DMS79 treated with DMSO at 0.1 percent for 48 hours (cell line): ENCODE measurements at places on chromosomes 1 and 21.

DNA sequence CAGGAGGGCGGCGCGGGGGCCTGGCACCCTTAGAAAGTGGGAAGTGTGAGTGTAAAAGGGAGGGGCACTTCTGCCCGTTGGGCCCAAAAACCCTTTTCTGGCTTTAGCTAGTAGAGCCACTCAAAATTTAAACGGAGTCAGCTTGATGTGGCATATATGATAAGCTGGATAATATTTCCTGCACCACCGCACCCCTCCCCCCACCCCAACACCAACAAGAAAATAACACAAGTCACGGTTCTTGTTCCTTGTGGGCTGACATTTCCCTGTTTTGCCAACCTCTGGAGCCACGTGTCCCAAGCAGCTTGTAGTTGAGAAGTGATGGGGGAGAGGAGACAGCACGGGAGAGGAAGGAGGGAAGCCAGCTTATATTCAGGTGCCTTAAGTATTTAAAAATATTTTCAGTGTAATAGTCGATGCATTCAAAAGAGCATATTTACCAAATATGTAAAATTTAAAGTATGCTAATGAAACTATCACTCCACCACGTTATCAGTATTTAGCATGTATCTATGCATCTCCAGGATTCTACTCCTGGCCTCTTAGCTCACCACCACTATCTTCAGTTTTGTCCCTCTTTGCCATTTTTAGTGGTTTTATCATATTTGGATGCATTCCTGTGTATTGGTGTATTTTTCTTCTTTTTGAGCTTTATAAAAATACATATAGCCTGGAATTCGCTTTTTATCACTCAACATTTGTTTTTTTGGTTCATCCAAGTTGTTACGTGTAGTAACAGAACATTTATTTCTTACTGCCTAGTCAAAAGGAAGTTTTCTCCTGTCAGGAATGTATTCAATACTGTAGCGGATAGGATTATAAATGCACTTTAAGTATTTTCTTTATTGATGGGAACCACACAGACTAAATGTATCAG is 773 bp upstream of the DDX59 start:
- DNase-seq = peak; percentile 64

DNA sequence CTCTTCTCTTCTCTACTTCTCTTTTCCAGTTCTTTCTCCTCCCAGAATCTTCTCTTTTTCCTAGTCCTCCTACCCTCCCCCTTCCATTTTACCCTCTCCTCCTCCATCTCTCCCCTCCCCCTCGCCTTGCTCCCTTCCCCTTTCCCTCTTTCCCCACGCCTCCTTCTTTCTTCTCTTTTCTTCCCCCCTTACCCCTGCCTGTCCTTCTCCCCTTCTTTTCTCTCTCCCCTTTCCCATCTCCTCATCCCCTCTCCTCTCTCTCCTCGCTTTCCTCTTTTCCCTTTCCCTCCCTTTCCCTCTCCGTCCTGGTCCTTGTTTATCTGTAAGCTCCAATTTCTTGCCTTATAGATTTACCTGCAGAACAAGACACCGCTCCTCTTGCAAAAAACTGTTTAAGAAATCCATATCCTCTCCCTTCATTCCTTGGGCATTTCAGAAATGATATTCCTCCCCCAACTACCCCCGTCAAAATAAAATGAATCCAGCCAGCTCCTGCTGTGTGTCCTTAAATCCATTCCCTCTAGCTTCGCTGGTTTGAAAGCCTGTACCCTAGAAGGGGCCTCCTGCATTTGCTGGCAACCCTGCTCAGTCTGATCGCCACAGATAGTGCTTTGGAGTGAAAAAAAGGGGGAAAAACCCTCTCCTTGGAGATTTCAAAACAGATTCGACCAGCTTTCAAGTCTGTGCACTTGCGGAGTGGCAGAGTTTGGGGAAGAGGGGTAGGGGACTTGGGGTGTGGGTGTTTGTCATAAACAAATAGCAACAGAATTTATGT is 89.4 kb downstream of the PAPPA2 start:
- DNase-seq = no peak

DNA sequence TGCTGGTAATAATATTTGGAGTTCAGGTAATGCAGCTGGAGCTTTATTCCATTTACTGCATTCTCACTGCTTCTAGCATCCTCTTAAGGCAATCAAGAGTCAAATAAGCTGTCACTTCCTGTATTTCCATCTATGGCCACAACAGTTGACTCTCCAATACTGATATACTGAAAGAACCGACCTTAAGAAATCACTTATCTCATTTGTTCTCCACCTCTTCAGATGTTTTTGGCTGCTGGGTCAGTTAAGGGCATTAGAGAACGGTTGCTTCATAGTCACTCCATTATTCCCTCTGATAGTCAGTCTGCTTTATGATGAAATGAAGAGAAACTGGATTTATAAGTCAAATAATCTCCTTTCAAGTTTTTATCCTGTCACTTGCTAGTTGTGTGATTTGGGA is 14.2 kb upstream of the RGS4 start:
- DNase-seq = peak; percentile 12

DNA sequence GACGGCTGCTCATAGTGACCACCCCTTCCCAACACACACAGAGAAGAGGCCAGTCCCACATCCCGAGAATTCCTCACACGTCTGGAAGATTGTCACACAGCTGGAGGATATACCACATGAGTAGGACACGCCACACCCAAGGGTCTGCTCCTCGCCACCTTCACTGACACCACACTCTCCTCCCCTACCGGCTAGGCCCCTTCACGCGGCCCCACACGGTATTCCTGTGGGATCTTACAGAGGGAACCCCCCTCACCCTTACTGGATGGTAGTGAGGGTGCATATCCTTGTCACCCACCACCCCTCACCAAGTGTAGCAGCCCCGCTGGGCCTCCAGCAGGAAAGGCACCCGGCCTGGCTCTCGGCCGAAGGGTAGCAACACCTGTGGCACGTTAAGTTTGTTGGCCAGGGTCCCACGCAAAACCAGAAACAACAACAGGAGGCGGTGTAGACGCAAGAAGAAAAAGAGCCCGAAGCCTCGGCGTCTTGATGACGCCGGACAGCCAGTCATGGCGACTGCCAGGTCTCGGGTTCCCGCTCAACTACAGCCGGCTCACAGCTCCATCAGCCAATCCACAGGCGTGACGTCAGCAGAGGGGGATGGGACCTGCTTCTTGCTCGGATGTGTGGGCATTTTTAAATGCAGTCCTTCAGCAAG is at the start of gene NUP210L:
Gene NUP210L, minus strand, starts transcription at position 540 of the 658 bp plus-strand sequence.
- DNase-seq = no peak

GRCh38 chr21:34700605-34701004 is 31.8 kb downstream of the CLIC6 start:
- DNase-seq = no peak

DNA sequence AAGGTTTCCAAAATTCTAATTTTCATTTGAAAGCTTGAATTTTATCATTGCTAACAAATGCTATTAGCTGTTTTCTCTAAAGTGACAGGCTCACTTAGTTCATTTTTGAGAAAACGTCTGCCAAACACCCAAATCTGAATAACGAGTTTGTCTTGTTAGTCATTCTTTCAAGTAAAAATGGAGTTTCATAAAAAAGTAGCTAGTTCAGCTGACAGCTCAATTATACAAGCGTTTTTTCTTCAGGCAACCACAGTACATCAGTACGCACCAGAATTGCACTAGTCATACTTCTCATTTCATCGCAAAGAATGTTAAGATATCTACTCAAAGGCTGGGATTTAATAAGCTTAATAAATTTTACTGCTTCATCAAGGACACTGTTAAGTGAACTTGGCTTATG is 72.3 kb upstream of the SLFNL1 start:
- DNase-seq = no peak

GRCh38 chr21:46661642-46662366 is 26.3 kb downstream of the PRMT2 start:
- no peak for DNase-seq

- no peak for DNase-seq
Observed at GRCh38 chr1:37399205-37399604, 75.2 kb upstream of the ZC3H12A start.

GRCh38 chr21:46661211-46661625 is 25.7 kb downstream of the PRMT2 start:
- no peak for DNase-seq

DNA sequence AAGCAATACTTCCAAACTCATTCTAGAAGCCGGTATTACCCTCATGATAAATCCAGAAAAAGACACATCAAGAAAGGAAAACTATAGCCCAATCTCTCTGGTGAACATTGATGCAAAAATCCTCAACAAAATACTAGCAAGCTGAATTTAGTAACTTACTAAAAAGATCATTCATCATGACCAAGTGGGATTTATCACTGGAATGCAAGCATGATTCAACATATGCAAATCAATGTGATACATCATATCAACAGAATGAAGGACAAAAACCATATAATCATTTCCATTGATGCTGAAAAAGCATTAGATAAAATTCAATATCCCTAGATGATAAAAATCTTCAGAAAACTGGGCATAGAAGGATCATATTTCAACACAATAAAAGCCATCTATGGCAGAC is 402.9 kb downstream of the TGFB2 start:
- DNase-seq = no peak

DNA sequence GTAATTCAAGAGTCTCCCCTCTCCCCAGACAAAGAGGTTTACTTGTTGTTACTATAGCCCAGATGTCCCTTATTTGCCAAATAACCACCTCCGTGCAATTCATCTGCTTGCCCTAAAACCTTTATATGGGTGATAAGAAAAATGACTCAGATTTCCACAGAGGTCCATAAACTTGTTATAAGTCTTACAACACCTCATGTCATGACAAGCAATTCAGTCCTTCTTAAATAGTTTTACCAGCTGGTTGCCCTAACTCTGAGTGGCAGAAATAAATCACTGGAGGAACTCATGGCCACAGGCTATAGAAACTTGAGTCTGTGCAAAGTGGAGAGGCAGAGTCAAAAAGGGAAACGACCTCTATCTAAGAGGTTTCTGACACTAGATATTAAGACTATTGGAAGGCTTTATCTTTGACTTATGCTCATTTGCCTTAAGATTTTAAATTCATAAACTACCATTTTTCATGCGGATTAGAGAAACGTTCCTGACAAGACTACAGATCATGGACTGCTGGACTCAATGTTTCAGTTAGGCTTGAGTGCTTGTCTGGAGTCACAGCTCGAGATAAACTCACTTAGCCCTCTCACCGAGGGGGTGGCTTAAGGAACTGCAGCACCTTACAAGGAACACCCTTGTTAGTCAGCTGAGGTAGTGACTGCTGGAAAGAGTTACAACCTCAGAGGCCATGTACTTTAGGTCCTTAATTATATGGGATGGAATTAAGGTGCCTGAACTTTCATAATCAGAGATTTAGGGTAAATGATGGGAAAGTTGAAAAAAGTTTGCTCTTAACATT is 662.5 kb upstream of the USP24 start:
- no peak for DNase-seq

DNA sequence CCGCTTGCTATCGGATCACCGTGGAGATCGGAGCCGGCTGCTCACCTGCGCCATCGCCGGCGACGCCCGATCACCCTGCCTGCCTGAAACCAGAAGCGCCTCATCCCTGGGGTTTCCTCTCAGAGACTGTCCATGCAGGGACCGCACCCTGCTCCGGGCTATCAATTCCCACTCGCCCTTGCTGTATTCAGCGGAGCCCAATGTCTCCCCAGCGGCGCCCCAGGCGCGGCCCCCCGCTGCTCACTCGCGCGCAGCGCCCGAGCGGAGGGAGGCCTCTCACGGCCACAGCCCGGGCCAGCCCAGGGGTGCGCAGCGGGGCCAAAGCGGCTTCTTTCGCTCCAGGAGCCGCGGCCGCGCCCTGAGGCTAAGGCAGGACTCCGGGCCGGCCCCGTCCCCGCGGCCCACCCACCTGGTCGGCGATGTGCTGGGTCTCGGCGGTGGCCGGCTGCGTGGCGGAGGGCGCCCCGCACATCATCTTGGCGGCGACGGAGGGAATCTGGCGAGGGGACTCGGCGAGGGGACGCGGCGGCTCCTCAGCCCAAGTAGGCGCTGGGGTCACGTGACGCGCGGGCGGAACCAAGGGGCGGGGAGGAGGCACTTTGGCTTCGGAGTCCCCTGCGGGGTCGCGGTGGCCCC is at the start of gene CSTB:
Gene CSTB, minus strand, starts transcription at position 514 of the 636 bp plus-strand sequence. Its CDS starts 39 bp downstream, at position 475.
- DNase-seq = peak; percentile 68

DNA sequence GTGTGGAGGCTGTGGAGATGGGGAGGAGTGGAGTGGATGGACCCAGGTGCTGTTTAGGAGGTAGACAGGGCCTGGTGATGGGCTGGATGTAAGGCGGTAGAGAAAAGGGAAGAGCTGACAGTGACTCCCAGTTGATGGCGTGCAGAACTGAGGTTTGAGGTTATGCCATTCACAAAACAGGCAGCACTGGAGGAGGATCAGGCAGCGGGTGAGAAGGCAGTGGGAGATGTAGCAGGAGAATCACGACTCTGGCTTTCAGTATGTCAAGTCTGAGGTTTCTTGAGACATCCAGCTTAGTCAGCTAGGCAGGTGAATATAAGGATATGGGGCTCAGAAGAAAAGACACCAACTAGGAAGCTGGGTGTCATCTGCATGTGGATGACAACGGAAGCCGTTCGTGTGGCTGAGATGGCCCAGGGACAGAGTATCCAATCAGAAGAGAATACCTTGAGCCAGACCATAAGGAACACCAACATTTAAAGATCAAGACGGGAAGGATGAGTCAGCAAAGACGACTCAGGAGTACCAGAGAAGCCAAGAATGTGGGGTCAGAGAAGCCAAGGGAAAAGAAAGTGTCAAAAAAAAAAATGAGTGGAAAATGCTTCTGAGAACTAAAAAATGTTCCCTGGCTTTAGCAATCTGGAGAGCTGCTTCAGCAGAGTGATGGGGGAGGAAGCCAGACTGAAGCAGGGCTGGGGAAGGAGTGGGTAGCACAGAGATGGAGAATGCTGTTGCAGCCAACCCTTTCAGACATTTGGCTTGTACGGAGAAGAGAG is 15.2 kb downstream of the LRRN2 start:
- no peak for DNase-seq

DNA sequence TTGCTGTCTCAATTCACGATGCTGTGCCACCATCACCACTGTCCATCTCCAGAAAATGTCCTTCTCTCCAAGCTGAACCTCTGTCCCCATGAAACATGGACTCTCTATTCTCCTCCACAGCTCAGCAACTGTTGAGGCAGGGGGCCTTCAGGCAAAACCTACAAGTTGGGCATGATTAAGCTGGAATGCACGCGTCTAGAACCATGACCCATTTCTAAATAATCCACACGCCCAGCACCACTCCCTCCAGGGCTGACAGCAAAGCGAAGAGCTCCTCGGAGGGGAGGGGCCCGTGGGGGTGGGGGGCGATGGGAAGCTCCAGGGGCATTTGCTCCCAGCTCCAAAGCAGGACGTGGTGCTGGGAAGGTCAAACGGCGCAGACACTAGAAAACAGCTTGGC is 3.3 kb upstream of the HES5 start:
- no peak for DNase-seq

GRCh38 chr21:36698981-36699545 is at the start of gene SIM2:
Gene SIM2 (plus strand): TSS chr21:36699115. CDS start chr21:36699747, 632 bp downstream.
- peak; percentile 12 for DNase-seq

DNA sequence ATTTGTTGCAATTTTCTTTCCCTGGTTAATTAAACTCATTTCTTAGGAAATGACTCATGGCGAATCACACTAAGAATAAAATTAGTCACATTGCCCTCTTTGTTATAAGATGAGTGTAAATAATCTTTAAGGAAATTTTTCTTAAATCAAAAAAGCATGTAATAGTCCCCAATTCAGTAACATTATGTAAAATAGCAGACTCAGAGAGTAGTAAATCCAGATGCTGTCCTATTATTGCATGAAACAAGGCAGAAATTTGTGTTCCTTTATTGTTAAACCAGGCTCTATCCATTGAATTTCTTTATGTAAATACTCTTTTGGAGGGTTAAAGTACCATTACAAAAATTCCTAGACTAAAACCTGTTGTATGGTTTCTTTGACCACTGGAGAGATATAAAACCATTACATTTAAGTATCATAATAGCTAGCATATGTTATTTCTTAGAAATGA is 154.5 kb upstream of the C1orf87 start:
- DNase-seq = no peak
